Stimulated activated CD4-positive, alpha-beta T cell treated with anti-CD3 and anti-CD28 coated beads, Interleukin-1b, Interleukin-23, amount 100 ng/mL, for 1 hour (primary cell): ENCODE measurements at places on chromosomes 5 and 9.

- DNase-seq, result no peak
These were observed 80.5 kb upstream of the EPB41L4B start for GRCh38 chr9:109401169-109401989.

- DNase-seq, result no peak
These were observed 273.2 kb downstream of the ENC1 start for GRCh38 chr5:74367241-74367733.

- no peak for DNase-seq
These were observed 51.6 kb downstream of the ANXA2R start for GRCh38 chr5:42988568-42988967.

- DNase-seq, result no peak
These were observed 155.0 kb downstream of the NPR3 start for GRCh38 chr5:32866138-32866537.

- DNase-seq, result no peak
These were observed 64.9 kb upstream of the ECM2 start for GRCh38 chr9:92600462-92601261.

DNA sequence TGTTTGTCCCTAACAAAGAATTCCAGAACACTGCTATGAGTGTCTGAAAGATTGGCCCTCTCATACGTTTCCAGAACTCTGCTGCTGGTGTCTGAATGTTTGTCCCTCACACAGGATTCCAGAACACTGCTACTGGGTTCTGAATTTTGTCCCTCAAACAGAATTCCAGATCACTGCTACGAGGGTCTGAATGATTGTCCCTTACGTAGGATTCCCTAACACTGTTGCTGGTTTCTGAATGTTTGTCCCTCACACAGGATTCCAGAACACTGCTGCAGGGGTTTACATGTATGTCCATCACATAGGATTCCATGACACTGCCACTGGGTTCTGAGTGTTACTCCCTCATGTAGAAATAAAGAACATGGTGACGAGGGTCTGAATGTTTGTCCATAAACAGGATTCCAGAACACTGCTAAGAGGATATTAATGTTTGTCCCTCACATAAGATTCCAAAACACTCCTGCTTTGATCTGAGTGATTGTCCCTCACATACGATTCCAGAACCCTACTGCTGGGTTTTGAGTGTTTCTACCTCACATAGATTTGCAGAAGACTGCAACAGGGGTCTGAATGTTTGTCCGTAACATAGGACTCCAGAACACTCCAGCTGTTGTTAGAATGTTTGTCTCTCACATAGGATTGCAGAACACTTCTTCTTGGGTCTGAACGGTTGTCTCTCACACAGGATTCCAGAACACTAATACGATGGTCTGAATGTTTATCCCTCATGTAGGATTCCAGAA, 214.4 kb downstream of the FOXD4L6 start:
- no peak for DNase-seq

DNA sequence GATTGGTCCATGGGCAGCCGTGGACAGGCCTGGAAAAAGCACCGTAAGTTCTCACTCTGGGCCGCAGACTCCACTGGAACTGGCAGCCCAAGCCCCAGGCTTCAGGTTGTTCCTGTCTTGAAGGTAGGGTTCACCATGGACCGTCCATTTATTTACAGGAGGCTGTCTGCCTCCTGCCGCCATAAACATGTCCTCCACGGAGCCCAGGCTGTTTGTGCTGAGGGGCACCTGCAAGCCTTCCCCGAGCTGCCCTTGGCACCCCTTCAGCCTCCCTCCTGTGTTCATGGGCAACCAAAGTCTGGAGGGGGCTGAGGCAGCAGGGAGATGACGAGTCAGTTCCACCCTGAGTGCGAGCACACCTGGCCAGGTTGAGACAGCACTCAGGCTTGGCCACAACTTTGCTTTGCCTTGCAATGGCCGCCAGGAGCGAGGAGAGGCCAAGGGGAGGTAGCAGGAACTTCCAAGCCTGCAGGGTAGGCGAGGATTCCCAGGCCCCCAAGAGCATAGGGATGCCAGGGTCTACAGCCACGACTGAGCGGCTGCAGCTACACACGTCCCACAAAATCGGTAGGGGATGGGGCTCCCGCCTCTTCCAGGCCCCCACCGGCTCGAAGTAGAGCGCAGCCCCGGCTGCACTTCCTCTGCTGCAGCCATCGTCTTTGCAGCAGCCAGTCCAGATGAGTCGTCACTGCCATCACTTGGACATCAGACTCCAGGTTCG, 1625.6 kb upstream of the ACO1 start:
- DNase-seq, result no peak
